CD8-positive, alpha-beta memory T cell (primary cell): ENCODE measurements at places on chromosomes 12 and 14.

GRCh38 chr12:50550530-50551223 lies 45.9 kb downstream of the DIP2B start:
- no peak for DNase-seq

DNA sequence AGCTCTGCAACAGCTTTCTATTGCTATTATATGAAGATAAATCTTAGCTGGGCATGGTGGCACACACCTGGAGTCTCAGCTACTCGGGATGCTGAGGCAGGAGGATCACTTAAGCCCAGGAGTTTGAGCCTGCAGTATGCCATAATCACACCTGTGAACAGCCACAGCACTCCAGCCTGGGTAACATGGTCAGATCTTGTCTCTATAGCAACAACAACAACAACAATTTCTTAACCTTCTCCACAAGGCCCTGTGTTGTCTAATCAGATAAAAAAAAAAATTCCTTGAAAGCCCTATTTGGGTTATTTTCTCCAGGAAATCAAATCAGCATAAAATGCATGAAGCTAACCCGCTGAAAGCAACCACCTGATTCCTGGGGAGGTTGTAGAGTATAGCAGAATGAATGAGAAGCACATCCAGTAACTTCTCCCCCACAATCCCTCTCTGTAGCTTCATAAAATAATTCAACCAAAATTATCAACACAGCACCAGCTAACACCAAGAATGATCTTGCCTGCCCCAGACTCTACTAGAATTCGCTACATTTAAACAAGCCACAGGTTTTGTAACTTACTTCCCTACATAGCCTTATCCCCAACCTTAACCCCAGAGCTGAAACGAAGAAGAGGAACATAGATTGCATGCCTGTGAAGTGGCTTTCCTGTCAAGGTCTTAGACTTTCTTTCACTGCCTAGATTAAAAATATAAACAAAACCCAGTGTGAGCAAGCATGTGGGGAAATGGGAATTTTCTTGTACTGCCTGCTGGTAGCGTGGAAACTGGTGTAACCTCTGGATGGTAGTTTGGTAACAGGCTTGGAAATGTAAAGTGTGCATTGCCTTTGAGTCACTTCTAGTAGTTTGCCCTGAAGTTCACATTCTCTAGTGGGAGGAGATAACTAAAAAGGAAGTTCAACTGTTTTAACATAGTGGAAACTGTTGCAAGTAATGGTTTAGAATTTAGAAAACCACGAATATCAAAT lies 6.0 kb upstream of the STK38L start:
- DNase-seq: no peak

GRCh38 chr14:49297102-49297501 lies 289.1 kb downstream of the RPS29 start:
- no peak for DNase-seq

DNA sequence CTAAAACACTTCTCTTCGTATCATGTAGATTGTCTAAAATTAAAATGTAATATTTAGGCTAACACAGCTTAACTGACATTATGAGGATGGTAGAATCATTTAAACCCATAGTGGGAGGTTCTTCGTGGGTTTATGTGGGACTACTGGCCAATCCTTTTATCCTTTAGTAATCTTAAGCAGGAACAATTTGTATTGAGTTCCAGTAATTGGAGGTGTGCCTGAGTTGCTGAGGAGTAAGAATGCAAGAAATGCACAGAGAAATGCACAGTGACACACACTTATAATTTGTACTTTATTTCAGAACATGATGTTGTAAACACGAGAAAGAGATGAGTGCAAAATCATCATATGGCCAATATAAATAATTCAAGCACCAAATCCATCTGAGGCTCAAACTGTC lies 22.3 kb downstream of the OTOGL start:
- DNase-seq: no peak

- no peak for DNase-seq
Measured at GRCh38 chr14:32491416-32492016, 162.4 kb downstream of the AKAP6 start.

DNA sequence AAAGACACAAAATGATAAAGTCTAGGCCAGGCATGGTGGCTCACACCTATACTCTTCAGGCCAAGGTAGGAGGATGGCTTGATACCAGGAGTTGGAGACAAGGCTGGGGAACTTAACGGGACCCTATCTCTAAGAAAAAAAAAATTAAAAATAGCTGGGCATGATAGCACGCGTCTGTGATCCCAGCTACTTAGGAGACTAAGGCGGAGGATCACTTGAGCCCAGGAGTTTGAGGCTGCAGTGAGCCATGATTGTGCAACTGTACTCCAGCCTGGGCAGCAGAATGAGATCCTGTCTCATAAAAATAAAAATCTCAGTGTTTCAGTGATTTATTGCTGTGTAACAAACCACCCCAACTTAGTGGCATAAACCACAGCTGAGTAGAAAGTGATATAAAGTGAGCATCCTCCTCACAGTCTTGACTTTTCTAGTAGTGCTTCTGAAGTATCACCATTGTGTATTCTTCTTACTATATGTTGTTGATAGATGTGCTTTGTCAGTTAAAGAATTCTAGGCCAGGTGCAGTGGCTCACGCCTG lies 10.6 kb upstream of the ATF1 start:
- DNase-seq: no peak

GRCh38 chr12:124779161-124780141 lies 84.2 kb downstream of the SCARB1 start:
- no peak for DNase-seq

DNA sequence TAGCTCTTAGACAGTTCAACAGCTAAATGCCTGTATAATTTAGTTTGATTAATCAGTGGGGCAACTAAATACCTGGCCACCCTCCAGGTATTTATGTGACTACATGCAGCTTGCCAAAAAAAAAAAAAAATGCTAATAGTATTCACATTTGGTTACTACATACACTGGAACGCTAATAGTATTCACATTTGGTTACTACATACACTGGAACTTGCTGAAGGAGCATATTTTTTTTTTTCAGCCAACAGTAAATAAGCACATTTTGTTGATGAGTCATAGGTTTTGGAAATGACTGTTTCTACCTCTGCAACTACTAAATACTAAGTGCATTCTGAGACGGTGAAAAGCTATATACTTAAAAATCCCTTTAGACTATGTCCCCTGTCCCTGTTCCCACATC lies 1172.3 kb downstream of the LRFN5 start:
- DNase-seq: no peak

DNA sequence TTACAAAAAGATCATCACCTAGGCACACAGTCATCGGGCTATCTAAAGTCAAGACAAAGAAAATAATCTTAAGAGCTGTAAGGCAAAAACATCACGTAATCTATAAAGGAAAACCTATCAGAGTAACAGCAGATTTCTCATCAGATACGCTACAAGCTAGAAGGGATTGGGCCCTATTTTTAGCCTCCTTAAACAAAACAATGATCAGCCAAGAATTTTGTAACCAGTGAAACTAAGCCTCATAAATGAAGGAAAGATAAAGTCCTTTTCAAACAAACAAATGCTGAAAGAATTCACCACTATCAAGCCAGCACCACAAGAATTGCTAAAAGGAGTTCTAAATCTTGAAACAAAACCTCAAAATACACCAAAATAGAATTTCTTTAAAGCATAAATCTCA lies 191.6 kb upstream of the BMP4 start:
- no peak for DNase-seq

GRCh38 chr14:104507443-104507842 lies 72.1 kb upstream of the C14orf180 start:
- no peak for DNase-seq

- DNase-seq: no peak
Measured at GRCh38 chr14:54189748-54190354, 207.0 kb upstream of the CDKN3 start.

DNA sequence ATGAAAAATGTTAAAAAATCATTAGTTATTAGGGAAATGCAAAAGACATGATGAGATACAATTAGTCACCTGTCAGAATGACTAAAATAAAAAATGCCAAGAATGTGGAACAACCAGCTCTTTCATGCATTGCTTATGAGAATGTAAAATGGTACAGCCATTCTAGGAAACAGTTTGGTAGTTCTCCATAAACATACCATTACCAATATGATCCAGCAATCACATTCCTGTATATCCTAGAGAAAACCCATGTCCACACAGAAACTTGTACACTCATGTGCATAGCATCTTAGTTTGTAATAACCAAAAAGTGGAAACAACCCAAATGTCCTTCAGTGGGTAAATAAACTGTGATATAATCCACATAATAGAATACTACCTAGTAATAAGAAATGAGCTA lies 245.7 kb downstream of the FUT8 start:
- no peak for DNase-seq

DNA sequence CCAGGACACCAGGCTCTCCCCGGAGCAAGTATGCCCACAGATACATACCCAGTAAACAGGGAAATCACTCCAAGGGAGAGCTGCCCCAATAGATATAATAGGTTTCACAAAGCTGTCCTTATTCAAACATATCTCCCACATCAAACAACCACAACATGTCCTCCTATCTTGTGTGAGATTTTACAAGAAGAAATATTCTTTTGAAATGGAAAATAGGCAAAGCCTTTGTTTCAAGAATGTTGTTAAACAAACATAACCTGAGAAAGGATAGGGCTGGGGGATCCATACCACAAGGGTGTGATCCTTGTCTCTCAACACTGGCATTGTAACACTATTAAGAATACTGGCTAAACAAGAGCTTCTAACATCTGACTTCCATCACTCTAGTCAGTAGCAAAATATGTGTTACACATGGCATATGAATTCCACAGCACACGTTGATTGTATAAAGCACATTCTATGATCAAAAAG lies 32.9 kb downstream of the LGR5 start:
- DNase-seq: no peak

DNA sequence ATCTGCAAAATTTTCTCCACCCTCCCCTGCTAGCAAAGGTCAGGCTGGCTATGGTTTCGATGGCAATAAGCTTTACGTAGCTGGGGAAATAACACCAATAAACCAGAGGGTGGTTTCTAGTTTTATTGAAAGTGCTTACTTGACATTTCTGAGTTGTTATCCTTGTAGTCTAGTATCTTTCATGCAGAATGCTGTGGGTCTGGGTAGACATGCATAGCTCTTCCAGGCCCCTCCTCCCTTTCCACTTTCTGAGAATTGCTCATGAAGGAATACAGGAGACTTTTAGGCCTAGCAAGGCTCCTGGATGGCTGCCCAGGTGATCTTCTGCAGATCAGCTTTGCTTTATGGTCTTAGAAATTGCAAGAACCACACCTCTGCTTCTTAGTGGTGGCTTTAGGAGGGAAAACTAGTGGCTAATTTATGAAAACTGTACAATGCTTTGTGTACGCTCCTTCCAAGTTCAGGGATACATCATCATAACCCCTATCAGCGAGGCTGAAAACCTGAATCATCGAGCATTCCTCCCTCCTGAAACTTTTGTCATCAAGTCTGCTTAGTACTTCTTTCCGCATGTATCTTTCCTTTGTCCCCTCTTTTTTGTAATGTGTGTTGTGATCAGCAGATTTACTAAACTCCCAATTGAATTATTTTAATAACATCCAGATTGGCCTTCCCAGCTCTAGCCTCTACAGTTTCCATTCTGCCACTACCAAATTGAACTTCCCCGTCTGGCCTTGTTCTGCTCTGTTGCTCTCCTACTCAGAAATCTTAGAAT lies 473.0 kb downstream of the RAD51B start:
- no peak for DNase-seq

DNA sequence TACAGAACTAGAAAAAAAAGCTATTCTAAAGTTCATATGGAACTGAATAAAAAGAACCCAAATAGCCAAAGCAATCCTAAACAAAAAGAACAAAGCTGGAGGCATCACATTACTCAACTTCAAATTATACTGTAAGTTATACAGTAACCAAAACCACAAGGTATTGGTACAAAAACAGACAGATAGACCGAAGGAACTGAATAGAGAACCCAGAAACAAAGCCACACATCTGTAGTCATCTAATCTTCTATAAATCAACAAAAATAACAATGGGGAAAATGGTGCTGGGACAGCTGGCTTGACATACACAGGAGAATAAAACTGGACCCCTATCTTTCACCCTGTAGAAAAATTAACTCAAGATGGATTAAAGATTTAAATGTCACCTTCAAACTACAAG lies 38.1 kb upstream of the CMKLR1 start:
- no peak for DNase-seq

DNA sequence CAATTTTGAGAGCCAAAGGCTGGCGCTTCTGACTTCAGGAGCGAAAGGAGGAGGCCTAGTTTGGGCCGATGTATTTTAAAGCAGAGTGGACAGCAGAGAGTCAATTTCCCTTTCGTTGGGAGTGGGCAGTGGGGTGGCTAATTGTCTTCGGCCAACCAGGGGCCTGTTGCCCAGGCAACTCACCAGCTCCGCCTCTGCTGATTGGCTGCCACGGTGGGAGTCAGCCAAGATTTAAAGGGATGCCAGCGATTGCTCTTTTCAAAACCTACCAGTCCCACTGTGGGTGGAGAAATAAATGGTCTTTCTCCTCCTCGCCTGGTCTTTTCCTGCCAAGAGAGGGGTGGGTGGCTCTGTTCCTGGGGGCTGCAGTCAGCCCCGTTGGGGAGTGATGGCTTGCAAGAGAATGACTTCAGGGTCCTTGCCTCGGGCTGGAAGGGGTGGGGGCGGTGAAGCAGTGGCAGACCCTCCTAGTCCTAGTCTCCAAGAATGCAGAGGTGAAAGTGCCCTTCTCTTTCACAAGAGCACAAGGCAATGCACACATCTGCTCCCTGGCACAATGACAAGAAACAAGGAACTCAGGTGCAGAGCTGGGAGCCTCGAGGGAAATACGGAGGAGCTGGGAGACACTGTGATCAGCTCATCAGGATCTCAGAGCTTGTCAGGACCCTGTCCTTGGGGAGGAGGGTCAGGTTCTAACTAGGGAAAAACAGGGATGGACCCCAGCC lies 37.7 kb downstream of the RASAL1 start:
- no peak for DNase-seq

- DNase-seq: no peak
Measured at GRCh38 chr14:75849300-75849895, 132.4 kb downstream of the TGFB3 start.

DNA sequence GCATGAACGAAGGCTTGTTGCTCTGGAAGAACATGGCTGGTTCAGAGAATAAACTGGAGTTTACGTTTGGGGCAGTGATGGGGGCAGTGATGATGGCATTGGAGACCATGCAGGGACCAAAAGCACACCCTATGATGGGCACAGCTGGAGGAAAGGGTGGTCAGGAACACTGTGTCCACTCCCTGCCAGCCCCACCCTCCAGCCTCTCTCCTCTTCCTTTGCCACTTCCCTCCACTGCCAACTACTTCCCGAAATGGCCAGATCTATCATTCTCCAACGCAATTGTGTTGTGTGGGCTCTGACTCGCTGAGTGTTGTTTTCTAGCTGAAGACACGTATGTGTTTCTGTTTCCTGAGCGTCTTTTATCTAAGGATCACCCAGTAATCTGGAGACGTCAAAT lies 39.3 kb upstream of the GSG1 start:
- DNase-seq: no peak
